Islet precursor cell (in vitro differentiated cells): ENCODE measurements at places on chromosomes 16 and 17.

DNA sequence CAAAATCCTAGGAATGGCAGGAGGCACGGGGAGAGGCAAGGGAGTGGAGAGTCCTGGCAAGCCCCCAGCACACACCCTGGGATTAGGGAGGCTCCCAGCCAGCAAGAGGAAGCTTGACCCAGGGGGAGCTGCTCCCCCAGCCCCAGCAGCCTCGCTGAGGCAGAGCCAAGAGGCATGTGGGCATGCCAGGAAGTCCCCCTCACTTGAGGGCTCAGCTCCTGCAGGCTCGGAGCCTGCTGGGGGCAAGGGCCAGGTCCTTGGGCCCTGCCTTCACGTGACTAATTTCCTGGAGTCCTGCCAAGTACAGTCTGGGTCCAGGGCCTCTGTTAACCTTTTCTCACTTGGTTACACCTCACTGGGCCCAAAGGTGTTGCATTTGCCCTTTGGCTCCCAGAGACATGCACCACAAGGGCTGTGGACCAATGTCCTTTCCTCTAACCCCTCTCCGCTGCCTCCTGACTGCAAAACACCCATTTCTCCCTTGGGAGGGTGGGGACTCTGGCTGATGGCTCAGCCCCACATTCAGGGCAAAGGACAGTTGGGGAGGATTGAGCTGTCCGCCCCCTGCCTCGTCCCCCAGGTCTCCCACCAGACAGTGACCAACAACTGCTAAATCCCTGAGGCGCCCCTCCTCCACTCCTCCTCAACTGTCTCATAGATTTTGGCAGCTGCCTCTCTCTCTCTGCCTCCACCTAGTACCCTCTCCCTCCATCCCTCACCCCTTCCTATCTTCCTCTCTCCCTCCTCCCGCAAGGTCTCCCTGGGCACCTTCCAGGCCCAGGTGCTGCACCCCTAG lies 4.4 kb upstream of the SLC47A2 start:
- no peak for DNase-seq

- DNase-seq: peak; percentile 72
Observed at GRCh38 chr17:76781056-76781982, 43.4 kb downstream of the MFSD11 start.

DNA sequence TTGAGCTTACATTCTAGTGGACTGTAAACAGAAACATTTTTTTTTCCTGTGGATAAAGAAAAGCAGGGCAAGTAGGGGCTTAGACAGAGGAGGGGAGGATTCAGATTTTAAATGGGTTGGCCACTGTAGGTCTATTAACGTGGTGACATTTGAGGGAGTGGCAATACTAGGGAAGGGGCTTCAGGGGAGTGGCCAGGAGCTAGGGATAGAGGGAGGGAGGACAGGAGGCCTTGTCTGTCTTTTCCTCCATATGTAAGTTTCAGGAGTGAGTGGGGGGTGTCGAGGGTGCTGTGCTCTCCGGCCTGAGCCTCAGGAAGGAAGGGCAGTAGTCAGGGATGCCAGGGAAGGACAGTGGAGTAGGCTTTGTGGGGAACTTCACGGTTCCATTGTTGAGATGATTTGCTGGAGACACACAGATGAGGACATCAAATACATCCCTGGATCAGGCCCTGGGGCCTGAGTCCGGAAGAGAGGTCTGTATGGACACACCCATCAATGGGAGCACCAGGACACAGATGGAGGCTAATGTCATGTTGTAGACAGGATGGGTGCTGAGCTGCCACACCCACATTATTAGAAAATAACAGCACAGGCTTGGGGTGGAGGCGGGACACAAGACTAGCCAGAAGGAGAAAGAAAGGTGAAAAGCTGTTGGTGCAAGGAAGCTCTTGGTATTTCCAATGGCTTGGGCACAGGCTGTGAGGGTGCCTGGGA lies 6.5 kb upstream of the HBM start:
- no peak for DNase-seq

DNA sequence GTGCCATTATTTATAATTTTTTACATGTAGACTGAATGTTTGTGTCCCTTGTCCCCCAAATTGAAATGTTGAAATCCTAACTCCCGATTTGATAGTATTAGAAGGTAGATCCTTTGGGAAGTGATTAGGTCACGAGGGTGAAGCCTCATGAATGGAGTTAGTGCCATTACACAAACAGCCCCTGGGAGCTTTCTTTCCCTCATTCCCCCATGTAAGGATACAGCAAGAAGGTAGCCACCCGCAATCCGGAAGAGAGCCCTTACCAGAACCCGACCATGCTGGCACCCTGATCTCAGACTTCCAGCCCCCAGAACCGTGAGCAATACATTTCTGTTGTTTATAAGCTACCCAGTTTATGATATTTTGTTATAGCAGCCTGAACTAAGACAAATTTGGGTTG lies 143.2 kb downstream of the NPIPB5 start:
- peak; percentile 28 for DNase-seq

- DNase-seq: no peak
Observed at GRCh38 chr16:87723226-87723623, 42.6 kb downstream of the KLHDC4 start.

DNA sequence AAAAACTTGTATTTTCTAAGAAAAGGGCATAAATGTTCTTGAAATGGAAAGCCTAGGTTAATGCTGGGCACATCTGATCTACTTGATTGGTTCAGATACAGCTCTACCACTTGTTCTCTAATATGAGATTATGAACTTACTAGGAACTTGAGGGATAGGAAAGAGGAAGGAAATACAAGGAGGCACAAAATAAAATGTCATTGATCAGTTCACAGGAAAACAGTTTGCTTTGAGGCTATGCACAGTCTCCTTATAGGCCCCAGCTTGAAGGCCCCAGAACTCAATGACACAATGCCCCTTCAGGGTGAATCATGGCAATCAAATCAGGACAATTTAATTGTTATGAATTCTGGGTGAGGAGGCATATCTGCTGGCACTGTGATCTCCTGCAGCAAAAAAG lies 27.1 kb downstream of the NXPH3 start:
- DNase-seq: no peak

DNA sequence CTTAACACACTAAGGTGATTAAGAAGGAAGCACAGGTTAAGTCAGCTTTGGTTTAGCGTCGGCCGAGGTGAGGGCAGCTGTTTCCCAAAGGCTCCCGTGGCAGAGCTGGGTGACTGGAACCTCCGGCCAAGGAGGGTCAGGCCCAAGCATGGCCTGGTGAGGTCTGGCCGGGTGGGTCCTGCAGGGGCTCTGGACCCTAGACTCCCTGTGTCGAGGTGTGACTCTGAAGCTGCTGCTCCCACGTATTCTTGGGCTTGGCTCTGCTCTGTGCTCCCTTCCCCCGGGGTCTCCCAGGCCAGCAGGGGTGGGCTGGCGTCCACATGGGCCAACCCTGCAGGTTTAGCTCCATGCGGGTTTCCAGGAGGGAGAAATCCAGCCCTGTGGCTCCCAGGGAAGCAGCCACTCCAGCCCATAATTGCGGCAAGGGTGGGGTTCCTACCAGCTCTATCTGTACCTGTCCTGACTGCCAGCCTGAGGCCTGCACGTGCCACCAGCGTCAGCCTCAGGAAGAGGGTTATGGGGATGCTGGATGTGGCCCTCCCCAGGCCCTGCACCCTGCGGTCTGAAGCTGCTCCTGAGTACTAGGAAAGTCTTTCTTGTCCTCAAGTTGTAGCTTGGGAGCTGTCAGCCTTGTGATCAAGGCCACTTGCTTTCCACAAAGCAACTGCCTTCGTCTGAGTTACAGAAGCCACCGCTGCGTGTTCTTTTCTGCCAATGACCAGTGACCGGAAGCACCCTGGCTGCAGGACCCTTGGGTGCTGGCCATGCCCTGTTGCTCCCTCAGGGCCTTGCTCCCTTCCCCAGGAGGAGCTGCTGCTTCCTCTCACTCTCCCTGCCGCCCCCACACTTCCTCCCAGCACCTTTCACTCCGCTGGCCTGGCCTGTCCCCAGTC lies 4.8 kb downstream of the CDK5R1 start:
- DNase-seq: peak; percentile 53

- no peak for DNase-seq
Observed at GRCh38 chr16:75534560-75535205, 1.2 kb downstream of the CHST5 start.

DNA sequence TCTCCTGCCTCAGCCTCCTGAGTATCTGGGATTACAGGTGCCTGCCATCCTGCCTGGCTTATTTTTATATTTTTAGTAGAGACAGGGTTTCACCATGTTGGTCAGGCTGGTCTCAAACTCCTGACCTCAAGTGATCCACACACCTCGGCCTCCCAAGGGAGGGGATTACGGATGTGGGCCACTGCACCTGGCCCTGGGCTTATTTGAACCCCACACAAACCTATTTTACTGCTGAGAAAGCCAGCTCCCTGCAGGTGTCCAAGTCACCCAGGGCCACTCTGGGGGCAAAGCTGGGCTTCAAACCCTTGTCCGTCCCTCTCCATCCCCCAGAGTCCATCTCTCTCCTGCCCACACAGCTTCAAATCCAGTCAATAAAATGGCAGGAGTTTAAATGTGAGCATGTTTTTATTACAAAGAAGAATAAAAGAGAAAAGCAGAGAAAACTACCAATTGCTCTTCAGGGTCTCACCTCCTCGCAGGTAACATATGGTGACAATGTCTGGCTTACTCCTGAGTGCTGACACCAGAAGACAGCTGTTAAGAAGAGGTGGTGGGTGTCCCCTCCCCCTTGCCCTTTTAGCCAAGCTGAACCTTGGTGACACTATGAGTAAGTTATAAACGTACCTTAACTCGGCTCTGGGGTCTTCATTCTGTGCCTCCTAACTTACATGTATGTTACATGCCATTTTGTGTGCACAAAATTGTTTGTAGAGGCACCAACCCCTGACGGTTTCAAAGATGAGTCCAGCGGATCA lies 45.4 kb downstream of the LAT start:
- DNase-seq: no peak

- peak; percentile 90 for DNase-seq
Observed at GRCh38 chr17:17387498-17388362, 84.6 kb downstream of the NT5M start.

- no peak for DNase-seq
Observed at GRCh38 chr16:56700195-56700594, 17.9 kb downstream of the MT1X start.

- DNase-seq: peak; percentile 43
Observed at GRCh38 chr16:19804538-19805323, 79.9 kb downstream of the GPRC5B start.

DNA sequence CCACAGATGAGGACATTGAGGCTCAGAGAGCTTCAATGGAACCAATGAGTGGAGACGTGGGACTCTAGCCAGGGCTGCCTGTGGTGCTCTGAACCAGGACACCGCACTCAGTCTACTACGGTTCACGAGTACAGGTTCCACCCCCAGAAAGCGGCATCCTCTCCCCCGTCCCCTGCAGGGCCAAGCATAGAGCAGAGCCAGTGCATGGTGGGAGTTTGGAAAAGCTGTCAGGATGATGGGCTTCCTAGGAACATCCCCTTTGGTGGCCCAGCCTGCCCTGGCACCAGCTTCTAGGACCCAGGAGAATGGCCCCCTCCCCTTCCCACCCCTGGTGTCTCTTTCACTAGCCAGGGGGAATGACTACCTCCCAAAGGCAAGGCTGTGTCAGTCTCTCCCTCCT lies 8.4 kb downstream of the ZNF319 start:
- peak; percentile 38 for DNase-seq

DNA sequence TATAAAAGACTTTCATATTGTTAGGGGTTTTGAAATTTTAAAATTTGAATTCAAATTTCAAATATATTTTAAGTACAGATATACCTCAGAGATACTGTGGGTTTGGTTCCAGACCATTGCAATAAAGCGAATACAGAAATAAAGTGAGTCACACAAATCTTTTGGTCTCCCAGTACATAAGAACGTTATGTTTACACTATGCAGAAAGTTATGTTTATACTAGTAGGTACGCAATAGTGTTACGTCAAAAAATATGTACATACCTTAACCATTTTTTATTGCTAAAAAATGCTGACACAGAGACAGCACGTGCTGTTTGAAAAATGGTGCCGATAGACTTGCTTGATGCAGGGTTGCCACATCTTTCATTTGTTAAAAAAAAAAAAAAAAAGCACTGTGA lies 19.7 kb downstream of the NUP88 start:
- DNase-seq: no peak

DNA sequence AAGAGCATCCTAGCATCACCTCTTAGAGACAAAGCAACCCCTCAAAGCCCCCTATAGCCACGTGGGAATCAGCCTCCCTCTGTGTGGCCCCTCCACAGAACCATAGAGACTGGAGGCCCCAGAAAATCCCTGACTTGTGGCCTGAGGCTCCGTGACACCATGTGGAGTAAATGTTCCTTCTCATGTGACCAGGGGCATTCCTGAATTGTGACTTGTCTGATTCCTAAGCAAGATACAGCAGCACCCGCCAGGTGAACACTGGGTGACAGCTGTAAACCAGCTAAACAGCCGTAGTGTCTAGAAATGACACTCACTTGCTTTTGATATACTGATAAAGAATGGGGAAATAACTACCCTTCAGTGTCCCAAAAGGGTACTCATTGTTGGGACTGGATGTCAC lies 79.0 kb downstream of the DYNLRB2 start:
- DNase-seq: peak; percentile 73

GRCh38 chr17:81240761-81241160 lies 1.6 kb downstream of the NDUFAF8 start:
- no peak for DNase-seq

- no peak for DNase-seq
Observed at GRCh38 chr16:12675852-12676251, 127.8 kb downstream of the CPPED1 start.

GRCh38 chr17:66535611-66536010 lies 233.2 kb downstream of the PRKCA start:
- no peak for DNase-seq

- DNase-seq: peak; percentile 35
Observed at GRCh38 chr17:56614522-56614921, 21.0 kb downstream of the NOG start.

- DNase-seq: no peak
Observed at GRCh38 chr17:10748531-10749181, 18.8 kb upstream of the TMEM220 start.

DNA sequence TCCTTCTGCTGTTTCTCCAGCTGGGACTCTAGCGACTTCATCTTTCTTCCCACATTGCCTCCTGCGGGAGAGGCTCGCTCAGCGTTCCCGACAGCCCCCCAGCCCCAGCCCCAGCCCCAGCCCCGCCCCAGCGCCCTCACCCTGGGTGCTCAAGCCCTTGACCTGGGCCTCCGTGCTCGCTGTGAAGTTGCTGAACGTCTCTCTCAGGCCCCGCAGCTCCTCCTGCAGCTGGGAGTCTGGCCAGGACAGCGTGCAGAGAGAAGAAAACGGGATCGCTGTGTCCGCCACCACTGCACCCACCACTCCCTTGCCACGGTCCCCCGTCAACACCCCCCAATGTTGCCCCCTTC lies 2.4 kb downstream of the ASGR1 start:
- DNase-seq: no peak

DNA sequence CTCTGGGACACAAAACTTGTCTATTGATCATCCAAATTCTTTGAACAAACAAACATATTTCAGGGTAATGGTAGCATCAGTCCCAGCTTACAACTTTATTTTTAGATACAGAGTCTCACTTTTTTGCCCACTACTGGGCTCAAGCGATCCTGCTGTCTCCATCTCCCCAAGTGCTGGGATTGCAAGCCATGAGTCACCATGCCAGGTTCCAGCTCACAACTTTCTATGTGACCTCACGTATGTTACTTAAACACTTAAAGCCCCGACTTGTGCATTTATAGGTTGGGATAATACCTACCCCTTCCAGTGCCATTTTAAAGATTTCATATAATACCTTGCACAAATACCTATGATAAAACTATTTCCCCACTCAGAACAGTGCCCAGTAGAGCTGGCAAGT lies 42.0 kb upstream of the KSR1 start:
- DNase-seq: no peak

- DNase-seq: no peak
Observed at GRCh38 chr17:64447526-64447925, 1.4 kb upstream of the MILR1 start.

- peak; percentile 2 for DNase-seq
Observed at GRCh38 chr17:14953405-14953804, 311.7 kb downstream of the PMP22 start.

- DNase-seq: no peak
Observed at GRCh38 chr16:1126044-1126443, 26.9 kb upstream of the CACNA1H start.
